ENCODE measurements at places on chromosomes 12 and 14.

- DNase-seq, result no peak
Observed at GRCh38 chr14:69928111-69928523, 48.9 kb downstream of the SMOC1 start.

DNA sequence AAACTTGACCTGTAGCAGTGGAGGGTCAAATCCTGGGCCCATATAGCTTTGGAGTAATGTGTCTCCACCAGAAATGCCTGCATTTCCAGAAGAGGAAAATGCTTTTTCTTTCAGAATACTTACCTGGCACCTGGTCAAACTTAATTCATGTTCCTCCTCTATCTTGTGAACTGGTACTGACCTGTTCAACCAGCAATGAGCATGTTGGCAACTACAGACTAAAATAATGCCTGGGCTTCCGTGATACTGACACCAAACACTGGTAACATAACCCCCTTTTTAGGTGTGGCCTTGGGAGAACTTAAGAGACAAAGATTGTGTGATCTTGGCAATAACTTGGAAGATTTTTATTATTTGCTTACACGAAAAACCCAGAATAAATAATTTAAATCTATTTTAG lies 23.8 kb upstream of the MGST1 start:
- no peak for DNase-seq

- DNase-seq, result no peak
Observed at GRCh38 chr14:24630872-24631477, 3.0 kb downstream of the GZMB start.

- no peak for DNase-seq
Observed at GRCh38 chr12:39588348-39588747, 31.3 kb downstream of the ABCD2 start.

GRCh38 chr14:54715239-54715638 lies 148.3 kb downstream of the SAMD4A start:
- no peak for DNase-seq

GRCh38 chr12:123900871-123901376 lies 71.7 kb downstream of the CCDC92 start:
- DNase-seq, result no peak

DNA sequence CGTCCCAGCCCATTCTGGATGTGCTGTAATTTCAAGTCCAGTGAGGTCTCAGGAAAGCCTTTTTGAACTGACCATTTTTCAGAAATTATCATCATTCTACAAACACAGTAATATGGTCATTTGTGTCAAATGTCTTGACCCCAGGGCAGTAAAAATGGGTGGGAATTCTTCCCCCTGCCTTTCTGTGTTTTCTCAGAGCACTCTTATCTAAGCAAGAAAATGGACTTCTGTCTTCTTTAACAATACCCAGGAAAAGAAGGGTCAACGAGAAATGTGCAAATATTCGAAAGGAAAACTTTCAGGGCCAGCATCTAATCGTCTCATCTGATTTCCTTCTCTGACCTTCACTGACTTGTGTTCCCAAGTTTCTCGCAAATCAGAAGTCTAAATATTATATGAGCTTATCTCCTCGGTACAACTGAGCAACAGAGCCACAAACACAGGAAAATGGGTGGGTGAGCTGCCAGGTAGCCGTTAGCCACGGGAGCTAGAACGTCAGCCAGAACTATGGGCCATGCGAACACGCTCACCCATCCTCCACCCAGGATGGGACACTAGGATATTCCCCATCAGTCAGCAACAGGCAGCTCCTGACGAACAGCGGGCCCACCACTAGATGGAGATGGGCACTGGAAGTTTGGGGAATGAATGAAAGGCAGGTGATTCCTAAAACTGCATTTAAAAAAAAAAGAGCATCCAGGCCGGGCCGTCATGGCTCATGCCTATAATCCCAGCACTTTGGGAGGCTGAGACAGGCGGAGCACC lies 57.1 kb downstream of the VWF start:
- DNase-seq, result no peak

- no peak for DNase-seq
Observed at GRCh38 chr12:4217091-4217490, 56.5 kb upstream of the CCND2 start.

DNA sequence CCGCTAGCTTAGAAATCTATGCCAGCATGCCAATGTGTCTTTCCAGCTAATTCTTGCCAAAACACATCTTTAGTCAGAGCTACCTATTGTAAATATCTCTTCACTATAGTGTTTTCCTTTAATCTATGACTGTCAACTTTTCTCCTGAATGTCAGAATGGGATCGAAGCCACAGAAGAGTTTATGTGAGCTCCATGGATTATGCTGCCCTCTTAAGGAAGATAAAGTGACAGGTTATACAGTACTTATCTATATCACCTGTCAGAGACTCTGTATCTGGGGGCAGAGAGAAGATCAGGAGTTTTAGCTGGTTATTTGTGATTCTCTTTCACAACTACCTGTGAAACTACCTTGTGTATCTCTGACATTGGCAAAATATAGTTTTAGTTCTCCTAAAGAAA lies 204.3 kb upstream of the SEL1L start:
- DNase-seq, result no peak

DNA sequence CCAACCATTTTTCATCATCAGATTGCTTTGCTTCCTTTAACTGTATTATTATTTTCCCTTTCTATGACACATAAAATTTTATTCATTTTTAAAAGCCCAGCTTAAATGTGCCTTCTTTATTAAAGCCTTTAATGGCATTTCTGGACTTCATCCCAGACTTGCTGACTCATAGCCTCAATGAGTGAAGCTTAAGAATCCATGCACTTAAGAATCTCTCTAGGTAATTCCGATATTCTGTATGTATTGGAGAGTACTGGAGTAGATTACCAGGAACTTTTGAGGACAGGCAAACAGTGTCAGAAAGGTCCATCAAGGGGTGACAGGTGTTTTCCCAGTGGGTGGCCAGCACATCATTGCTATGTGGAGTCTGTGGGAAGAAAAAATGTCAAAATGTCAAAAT lies 107.9 kb downstream of the PTPRQ start:
- DNase-seq, result no peak

DNA sequence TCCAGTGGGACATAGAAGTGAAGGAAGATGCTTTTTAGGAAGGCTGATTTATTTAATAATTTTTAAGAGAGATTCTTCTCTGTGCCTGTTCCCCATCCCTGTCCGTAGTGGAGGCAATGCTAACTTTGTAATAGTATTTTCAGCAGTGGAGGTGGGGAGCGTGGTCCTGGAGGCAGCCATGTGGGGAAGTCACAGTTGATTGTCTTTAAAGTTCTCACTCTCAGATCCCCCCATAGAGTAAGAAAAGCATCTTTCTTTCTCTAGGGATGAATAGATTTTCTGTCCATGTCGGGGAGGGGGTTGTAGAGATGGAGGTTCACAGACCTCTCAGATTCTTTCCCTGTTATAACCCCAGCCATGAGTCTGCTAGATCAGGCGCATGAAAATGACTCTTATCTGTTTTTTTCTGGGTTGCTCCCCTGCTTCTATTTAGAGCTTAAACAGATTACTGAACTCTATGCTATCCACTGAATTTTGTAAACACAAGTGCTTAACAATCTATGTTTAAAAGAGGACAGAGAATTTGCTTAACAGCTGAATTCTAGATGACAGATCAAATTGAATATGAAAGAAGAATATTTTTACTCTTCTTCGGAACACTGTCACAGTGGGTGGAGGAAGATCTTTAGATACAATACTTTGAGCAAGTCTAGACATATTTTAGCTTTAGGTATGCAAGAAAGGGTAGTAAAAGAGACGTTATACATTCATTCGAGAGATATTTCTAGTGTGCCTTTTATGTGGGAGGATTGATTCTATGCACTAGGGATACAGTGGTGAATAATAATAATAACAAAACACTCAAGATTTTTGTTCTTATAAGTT lies 25.3 kb downstream of the TMEM117 start:
- no peak for DNase-seq

DNA sequence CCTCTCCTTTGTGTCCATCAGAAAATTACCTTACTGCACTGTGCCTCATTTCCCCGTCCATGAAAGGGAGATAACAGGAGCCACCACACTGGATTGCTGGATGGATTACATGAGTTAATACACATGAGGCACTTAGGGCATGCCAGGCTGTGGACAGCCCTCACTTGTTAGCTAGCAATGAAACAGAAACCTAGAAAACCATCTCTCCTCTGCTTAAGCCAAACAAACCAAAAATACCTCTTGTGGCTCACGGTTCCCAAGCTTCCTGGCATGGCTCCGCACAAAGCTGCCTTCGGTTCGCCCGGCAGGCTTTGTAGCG lies 660 bp upstream of the HCFC2 start:
- no peak for DNase-seq

- DNase-seq, result no peak
Observed at GRCh38 chr14:103346286-103346685, 12.2 kb downstream of the EIF5 start.

- no peak for DNase-seq
Observed at GRCh38 chr12:46493150-46493833, 120.7 kb upstream of the SLC38A2 start.

GRCh38 chr12:117091758-117092510 lies 7.3 kb downstream of the TESC start:
- no peak for DNase-seq

DNA sequence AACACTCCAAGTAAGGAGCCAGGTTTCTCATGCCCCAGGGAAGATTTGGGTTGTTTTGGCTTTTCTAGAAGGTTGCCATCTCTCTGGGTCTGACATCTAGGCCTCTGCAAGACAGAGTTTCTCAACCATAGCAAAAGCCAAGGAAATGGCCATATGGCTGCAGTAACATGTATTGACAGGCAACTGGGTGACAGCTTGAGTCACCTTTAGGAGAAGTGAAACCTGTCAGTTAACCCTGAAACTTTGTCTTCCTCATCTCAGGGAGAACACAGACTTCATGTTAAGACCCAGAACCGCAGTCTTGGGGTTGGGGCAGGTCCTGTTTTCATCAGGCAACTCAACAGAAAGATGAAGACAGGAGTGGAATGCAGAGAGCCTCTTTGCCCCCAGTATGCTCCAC lies 46.0 kb upstream of the PLBD1 start:
- DNase-seq, result no peak

GRCh38 chr12:76997011-76997780 lies 68.2 kb downstream of the E2F7 start:
- no peak for DNase-seq

DNA sequence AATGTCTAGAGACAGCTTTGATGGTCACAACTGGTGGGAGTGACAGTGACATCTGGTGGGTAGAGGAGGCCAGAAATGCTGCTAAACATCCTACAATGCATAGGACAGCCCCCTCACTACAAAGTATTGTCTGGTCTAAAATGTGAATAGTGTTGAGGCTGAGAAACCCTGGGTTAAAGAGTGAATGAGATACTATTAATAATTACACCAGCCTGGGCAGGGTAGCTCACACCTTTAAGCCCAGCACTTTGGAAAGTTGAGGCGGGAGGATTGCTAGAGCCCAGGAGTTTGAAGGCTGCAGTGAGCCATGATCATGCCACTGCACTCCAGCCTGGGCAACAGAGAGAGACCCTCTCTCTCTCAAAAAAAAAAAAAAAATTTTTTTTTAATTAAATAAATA lies 11.1 kb downstream of the SVOP start:
- DNase-seq, result no peak

GRCh38 chr12:52324153-52324444 lies 2.9 kb upstream of the KRT83 start:
- no peak for DNase-seq

GRCh38 chr14:32998433-32998832 lies 59.8 kb downstream of the NPAS3 start:
- DNase-seq, result no peak

GRCh38 chr12:92278378-92278828 lies 132.8 kb upstream of the BTG1 start:
- no peak for DNase-seq

- DNase-seq, result no peak
Observed at GRCh38 chr12:23290627-23291330, 658.7 kb downstream of the SOX5 start.

GRCh38 chr14:81398196-81398891 lies 1.8 kb downstream of the STON2 start:
- DNase-seq, result no peak

DNA sequence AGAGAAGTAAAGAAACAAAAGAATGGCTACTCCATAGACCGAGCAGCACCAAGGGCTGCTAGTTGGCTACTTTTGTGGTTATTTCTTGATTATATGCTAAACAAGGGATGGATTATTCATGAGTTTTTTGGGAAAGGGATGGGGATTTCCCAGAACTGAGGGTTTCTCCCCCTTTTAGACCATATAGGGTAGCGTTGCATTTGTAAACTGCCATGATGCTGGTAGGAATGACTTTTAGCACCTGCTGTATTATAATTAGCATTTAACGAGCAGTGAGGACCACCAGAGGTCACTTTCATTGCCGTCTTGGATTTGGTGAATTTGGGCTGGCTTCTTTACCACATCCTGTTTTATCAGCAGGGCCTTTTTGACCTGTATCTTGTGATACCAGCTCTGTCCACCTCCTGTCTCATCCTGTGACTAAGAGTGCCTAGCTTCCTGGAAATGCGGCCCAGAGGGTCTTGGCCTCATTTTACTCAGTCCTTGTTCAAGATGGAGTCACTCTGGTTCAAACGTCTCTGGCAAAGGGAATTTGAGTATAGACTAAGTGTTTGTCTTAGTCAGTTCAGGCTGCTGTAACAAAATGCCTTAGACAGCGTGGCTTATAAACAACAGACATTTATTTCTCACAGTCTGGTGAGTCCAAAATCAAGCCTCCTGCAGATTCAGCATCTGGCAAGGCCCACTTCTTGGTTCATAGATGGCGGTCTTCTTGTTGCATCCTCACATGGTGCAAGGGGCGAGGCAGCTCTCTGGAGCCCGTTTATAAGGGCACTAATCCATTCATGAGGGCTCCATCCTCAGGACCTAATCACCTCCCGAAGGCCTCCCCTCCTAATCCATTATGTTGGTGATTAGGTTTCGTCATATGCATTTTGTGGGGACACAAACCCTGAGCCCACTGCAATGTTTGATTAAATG lies 348.3 kb upstream of the SFSWAP start:
- no peak for DNase-seq

DNA sequence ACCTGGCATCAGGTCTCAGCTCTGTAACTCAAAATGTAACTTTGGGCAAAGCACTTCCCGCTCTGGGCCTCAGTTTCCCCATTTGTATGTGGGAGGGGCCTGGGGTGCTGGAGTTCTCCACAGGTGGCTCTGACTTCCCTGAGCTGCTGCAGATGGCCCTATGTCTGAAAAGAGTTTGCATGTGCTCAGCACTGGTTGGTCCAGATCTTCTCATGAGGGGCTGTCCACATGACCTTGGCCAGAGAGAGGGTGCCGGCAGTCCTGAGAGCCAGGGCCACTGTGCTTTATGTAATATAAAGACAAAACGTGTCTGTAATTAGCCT lies 7.2 kb upstream of the CACNA2D4 start:
- no peak for DNase-seq

DNA sequence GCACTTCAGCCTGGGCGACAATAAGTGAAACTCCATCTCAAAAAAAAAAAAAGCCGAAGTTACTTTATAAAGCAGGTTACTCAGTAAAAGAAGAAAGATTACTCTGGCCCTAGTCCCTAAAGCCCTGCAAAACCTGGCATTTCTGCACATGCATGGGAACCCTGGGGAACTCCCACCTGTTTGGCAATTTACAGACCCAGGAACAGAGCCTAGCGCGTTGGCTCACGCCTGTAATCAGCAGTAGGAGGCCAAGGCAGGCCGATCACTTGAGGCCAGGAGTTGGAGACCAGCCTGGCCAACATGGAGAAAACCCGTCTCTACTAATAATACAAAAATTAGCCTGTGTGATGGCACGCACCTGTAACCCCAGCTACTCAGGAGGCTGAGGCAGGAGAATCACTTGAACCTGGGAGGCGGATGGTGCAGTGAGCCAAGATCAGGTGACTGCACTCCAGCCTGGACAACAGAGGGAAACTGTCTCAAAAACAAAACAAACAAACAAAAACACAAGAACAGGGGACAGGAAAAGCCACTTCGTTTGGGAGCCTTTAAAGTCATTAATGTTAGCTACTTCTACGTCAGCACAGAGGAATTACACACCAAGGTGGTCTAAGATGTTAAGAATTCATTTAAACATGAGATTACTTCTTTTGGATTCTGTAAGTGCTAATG lies 34.1 kb upstream of the SPTSSA start:
- DNase-seq, result no peak
